ENCODE measurements at places on chromosomes 7 and 10. TPM values are rescaled to one million over a fixed set of nuclear protein-coding genes. Genes with fewer than 3 reads are reported as not detected.

Gene EN2
- not detected for total RNA-seq

Gene KCNMA1
- 0.18 TPM for total RNA-seq

- no peak for DNase-seq
Measured at GRCh38 chr7:31926991-31927584, 143.1 kb downstream of the PDE1C start.

- DNase-seq: peak; percentile 12
Measured at GRCh38 chr7:116582806-116583444, 58.1 kb downstream of the CAV1 start.

- peak; percentile 59 for DNase-seq
Measured at GRCh38 chr7:69412331-69413146, 185.7 kb upstream of the AUTS2 start.
